Ascending aorta (tissue), 2 donors: ENCODE measurements at places on chromosomes 2 and 18. TPM values are rescaled to one million over a fixed set of nuclear protein-coding genes. Genes with fewer than 3 reads are reported as not detected.

DNA sequence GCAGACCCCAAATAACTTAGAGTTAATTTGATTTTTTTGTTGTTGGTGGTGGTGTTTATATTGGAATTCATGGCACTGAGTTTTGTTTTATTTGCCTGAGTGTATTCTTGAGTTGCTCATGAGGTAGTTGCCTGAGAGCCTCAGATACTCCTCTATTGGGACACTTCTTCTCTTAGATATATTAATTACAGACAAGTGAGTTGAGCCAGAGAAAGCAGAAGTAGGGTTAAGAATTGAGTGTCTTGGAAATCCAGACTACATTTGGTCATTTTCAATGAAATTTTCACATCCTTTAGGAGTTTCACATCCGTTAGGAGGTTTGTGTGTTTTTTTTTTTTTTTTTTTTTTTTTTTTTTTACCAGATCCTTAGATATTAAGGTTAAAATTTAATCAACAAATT lies 29.0 kb downstream of the FMNL2 start:
- H3K27ac ChIP-seq: no peak overlapping the region
- no peaks in the 10 kb centered on the region for H3K27me3 ChIP-seq
- DNase-seq: no peak
- H3K36me3 ChIP-seq: no peaks in the 10 kb centered on the region

DNA sequence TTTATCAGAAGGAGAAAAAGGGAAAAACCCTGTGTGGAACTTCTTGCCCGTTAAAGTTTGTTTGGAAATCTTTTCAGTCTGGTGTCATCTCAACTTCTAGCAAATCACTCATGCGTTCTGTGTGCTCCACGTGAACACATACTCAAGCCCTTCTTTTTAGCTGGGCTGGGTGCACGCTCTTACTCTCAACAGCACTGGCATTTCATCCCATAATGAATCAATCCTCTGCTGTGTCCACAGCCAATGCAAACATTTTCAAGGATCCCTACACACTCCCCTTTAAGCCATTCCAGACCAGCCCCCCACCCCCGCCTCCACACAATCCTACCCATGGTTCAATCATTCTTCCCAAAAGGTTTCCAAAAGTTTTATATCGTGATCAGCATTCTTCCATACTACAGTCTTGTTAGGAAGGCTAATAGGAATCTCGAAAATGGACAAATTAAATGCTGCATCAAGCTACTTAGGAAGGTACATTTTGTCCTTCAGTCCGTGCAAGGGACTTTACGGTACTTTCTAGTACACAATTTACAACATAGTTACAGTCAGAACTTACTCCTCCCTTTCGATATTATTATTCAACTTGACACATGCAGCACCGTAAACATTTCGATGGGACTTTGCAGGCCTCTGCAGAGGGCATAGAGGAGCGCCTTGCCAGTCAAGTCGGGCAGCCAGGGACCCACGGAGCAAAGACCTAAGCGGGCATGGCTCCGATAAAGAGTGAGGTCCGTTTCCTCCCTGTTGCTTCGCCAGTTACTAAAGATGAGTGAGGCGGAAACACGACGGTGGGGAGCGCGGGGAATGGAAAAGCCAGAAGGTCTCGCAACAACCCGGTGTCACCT lies 1.4 kb downstream of the PTGR3 start:
- peaks cover 34% of the 10 kb centered on the region for H3K4me1 ChIP-seq
- peak overlapping the region; percentile 96 for H3K27ac ChIP-seq
- H3K4me3 ChIP-seq: peak overlapping the region; percentile 92

- no peaks in the 10 kb centered on the region for H3K36me3 ChIP-seq
- H3K4me1 ChIP-seq: no peaks in the 10 kb centered on the region
- no peak overlapping the region for H3K27ac ChIP-seq
- no peak for DNase-seq
These were observed 42.9 kb upstream of the LPIN2 start for GRCh38 chr18:3055816-3056215.

GRCh38 chr2:197238043-197238365 lies 72.6 kb downstream of the ANKRD44 start:
- H3K4me1 ChIP-seq: no peaks in the 10 kb centered on the region
- no peaks in the 10 kb centered on the region for H3K27me3 ChIP-seq
- H3K36me3 ChIP-seq: no peaks in the 10 kb centered on the region
- no peak for DNase-seq

GRCh38 chr2:73926493-73927327 lies at the start of gene DGUOK:
DGUOK (plus strand) TSS chr2:73926880; CDS start chr2:73926911, 31 bp downstream.
- no peaks in the 10 kb centered on the region for H3K27me3 ChIP-seq
- H3K4me3 ChIP-seq: peak within 1 kb of the TSS; percentile 83
- H3K36me3 ChIP-seq: no peaks in the 10 kb centered on the region
- peak within 1 kb of the TSS; percentile 97 for H3K27ac ChIP-seq
- H3K4me1 ChIP-seq: peaks cover 3% of the 10 kb centered on the region

DNA sequence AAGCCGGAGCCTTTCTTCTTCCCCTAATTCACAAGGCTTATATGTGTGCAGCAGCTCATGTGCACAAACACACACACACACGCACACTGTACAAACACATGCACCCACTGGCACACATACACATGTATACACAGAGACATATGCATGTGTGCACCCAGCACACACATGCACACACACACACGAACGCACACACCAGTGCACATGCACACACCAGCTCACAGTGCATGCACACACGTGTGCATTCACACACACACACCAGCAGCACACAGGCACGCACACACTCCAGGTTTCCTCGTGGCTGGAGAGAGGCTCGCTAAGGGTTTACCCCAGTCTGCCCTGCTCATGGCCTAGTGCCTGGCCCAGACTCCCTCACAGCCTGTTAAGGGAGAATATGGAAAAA lies 234.0 kb downstream of the EIPR1 start:
- H3K27ac ChIP-seq: no peak overlapping the region
- H3K4me1 ChIP-seq: no peaks in the 10 kb centered on the region
- no peaks in the 10 kb centered on the region for H3K36me3 ChIP-seq

DNA sequence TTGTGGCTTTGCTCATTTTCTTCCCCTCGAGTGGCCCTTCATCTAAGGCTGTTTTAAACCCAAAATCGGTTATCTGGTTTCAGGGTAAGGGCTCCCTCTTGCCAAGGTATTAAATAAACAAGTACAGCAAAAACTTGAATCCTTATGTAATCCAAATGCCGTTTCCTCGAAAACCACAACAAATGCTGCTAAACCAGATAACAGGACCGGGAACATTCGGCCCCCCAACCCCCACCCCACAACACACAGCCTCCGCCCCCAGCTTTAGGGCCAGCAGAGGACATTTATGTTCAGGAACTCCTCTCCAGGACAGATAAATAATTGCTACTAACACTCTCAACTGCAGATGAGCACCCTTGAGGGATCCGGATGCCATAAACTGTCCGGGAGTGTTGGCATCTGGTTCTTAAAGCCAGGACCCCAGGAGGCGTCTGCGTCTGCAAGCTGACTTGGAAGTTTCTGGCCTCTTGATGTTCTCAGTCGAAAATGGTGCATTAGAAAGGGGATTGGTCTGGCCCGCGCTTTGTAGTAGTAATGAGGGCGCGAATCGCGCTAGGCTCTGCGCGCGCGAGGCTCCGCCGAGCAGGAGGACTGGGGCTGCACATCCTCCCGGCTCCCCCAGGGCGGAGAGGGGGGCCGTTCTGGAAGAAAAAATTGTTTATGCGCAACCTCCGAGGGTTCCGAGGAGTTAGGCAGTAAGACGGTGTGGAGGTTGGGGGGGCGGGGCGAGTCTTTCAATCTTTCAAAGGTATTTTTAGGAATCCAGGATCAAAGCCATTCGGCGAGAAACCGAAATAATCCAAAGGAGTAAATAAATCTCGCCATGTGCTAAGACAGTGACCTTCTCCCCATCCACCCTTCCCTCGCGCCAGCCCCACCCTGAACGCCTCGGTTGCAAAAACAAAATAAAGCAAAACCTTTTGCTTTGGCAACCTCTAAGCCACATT lies 3.9 kb upstream of the ID2 start:
- H3K4me1 ChIP-seq: peaks cover 9% of the 10 kb centered on the region
- peak; percentile 80 for DNase-seq
- no peaks in the 10 kb centered on the region for H3K27me3 ChIP-seq
- peak overlapping the region; percentile 89 for H3K27ac ChIP-seq
- H3K36me3 ChIP-seq: no peaks in the 10 kb centered on the region

- H3K4me3 ChIP-seq: no peak overlapping the region
- H3K27ac ChIP-seq: no peak overlapping the region
- H3K27me3 ChIP-seq: no peaks in the 10 kb centered on the region
- no peak for DNase-seq
- H3K36me3 ChIP-seq: no peaks in the 10 kb centered on the region
These were observed 1640.1 kb upstream of the CELF4 start for GRCh38 chr18:39205565-39206195.

DNA sequence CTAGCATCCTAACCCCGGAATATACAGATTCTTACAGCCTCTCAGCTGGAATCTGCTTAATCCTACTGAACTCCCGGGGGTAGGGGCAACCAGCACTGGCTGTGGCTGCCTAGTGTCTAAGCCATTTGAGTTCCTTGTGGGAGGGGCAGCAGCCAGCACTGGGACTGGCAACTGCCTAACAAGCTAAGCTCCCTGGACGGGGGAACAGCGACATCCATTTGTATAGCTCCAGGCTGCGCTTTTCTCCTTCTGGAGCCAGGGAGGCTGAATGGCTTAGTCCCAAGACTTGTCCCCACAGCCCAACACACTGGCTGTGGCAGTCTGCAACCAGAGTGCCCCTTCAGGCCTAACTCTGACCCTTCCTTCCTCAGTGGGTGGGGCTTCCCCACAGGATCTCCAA lies 787.2 kb downstream of the METTL4 start:
- DNase-seq: no peak
- no peak overlapping the region for H3K4me3 ChIP-seq
- H3K27ac ChIP-seq: no peak overlapping the region
- H3K36me3 ChIP-seq: no peaks in the 10 kb centered on the region
- H3K27me3 ChIP-seq: no peaks in the 10 kb centered on the region
- H3K4me1 ChIP-seq: no peaks in the 10 kb centered on the region

- H3K27me3 ChIP-seq: no peaks in the 10 kb centered on the region
- H3K4me1 ChIP-seq: no peaks in the 10 kb centered on the region
- peaks cover 7% of the 10 kb centered on the region for H3K36me3 ChIP-seq
- no peak overlapping the region for H3K27ac ChIP-seq
- DNase-seq: no peak
These were observed 35.6 kb downstream of the CEP192 start for GRCh38 chr18:13026583-13027270.

DNA sequence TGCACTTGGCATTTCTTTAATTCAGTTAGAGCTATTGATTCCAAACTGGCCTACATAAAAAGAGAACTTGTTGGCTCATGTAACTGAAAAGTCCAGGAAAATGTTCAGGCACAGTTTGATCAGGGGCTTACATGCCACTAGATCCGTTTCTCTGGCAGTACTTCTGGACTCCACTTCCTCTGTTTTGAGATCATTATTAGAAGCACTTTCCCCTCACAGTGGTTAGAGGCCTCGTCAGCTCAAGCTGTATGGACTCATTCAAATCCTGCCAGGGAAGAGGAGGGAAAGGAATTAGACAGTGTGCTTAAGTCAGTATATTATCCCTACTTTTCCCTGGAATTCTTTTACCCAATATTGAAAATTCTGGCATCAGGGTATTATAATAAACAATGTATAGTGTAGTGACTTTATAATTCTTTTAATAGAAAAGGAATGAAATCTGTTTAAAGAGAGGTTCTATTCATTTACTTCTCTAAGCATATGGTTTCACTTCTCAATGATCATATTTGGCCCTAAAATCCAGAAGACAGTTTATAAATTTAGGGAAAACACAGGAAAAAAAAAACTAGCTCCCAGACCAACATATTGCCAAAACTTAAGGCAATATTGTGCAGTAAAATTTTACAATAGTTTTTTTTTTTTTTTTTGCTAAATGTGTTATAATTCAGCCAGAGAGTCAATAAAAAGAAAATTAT lies 92.0 kb downstream of the ARMC9 start:
- no peak for DNase-seq
- H3K27me3 ChIP-seq: no peaks in the 10 kb centered on the region
- H3K4me3 ChIP-seq: no peak overlapping the region
- H3K27ac ChIP-seq: no peak overlapping the region
- H3K36me3 ChIP-seq: peaks cover 28% of the 10 kb centered on the region

DNA sequence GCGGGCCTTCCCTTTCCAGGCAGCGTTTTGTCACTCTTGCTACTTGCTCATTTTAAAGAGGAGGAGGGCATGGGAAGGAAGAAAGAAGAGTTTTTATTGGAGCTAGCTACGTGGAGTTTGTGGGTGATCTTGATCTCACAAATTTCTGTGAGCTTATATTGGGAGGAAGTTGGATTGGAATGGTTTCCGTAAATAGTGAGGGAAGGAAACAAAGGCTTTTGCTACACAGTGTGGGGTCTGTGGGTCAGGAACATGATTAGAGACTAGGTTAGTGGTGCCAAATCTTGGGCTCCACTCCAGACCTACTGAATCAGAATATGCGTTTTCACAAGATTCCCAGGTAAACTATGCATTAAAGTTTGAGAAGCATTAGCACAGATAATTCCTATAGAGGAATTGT lies 8.1 kb downstream of the RALB start:
- no peak for DNase-seq
- H3K4me1 ChIP-seq: peaks cover 3% of the 10 kb centered on the region
- no peaks in the 10 kb centered on the region for H3K36me3 ChIP-seq
- H3K4me3 ChIP-seq: no peak overlapping the region
- H3K27me3 ChIP-seq: no peaks in the 10 kb centered on the region
- H3K27ac ChIP-seq: no peak overlapping the region

DNA sequence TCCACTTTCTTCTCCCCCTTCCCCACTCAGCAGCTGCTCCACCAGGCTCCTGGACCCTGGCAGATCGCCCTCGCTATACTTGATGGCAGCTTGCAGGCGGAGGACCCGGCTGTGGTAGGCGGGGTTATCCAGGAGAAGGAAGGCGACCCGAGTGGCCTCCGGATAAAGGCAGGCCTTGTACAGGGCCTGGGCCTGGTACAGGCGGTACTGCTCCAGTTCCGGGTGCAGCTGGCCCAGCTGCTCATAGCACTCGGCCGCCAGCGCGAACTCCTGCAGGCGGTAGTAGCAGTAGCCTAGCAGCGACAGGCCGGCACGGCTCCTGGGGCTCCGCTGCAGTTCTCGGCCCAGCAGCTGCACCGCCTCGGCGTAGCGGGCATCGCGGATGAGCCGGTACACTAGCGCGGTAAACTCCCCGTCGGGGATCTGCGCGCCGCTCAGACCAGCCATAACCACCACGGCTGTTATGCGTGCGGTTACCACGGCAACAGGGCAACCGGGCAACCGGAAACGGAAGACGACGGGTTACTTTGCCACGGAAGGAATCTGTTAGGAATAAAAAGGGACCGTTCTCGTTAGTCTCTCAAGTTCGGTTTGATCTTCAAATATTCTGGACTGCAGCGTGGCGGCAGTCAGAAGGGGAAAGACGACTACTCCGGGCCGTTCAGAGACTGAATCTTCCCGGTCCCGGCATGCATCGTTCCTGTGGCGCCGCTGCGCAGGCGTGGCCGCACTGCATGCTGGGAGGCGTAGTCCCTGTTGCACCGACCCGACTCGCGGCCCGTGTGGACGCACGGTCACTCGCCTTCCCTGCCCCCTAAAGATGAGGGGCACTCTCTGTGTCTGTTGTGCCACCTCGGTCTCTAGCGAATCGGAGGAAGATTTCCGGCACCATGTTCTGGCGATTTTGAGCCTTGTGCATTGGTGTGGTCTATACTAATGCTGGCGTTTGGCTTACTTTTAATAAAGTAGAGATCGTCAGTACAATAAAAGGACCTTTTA lies 226.0 kb downstream of the AGPS start:
- H3K4me1 ChIP-seq: no peaks in the 10 kb centered on the region
- DNase-seq: peak; percentile 68
- peak overlapping the region; percentile 96 for H3K27ac ChIP-seq
- H3K36me3 ChIP-seq: no peaks in the 10 kb centered on the region
- no peaks in the 10 kb centered on the region for H3K27me3 ChIP-seq

The CRYGD gene
- not detected for total RNA-seq

The SCG2 gene
- 0.32 TPM for total RNA-seq

The MATN3 gene
- 0.64 TPM for total RNA-seq

The ITGA6 gene
- 40.7 TPM for total RNA-seq
